ENCODE measurements at places on chromosomes 12 and 14.
A peak's percentile ranks its signal among the peaks of the same experiment; 100 is the strongest.

- DNase-seq, result peak; percentile 20
Measured at GRCh38 chr12:31582155-31582554, 8.8 kb downstream of the DENND5B start.

GRCh38 chr12:77979597-77980250 lies 149.0 kb downstream of the NAV3 start:
- no peak for DNase-seq

GRCh38 chr12:51635346-51635745 lies 44.3 kb downstream of the SCN8A start:
- DNase-seq, result peak; percentile 45

DNA sequence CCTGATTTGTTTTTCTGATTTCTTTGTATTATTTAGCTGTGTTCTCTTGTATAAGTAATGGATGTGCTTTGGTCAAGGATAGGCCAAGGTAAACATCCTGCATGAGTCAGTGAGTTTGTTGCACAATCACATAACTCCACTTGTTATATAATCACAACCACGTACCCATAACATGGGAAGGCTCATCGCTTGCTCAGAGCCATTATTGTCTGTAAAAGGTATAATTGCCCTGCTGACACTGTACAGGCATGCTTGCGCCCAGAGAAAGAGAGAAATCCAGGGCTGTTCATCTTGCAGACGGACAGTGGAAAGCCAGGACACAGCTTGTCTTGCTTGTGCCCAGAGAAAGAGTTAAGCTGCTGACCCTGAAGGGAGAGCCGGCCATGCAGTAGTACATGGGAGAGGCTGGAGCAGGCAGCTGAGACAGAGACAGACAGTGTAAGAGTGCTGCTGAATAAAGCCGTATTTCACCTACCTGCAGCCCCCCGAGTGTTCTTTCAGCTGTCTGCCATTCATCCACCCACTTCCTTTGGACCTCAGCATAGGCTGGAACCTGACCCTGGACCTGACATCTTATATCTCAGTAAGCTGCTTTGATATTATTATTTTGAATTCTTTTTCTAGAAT lies 174.7 kb upstream of the DAAM1 start:
- DNase-seq, result no peak

DNA sequence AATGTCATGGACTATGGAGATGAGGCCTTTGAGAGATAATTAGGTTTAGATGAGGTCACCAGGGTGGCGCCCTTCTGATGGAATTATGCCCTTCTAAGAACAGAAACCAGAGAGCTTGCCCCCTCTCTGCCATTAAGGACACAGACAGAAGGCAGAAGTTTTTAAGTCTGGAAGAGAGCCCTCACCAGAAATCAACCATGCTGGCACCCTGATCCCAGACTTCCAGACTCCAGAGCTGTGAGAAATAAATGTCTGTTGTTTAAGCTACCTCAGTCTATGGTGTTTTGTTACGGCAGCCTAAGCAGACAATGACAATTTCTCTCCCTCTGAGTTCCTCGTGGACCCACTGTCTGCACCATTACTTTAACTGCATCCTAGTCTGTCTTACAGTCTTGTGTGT lies 382.0 kb downstream of the GXYLT1 start:
- no peak for DNase-seq

- DNase-seq, result no peak
Measured at GRCh38 chr12:111775205-111776193, 8.8 kb downstream of the ALDH2 start.

DNA sequence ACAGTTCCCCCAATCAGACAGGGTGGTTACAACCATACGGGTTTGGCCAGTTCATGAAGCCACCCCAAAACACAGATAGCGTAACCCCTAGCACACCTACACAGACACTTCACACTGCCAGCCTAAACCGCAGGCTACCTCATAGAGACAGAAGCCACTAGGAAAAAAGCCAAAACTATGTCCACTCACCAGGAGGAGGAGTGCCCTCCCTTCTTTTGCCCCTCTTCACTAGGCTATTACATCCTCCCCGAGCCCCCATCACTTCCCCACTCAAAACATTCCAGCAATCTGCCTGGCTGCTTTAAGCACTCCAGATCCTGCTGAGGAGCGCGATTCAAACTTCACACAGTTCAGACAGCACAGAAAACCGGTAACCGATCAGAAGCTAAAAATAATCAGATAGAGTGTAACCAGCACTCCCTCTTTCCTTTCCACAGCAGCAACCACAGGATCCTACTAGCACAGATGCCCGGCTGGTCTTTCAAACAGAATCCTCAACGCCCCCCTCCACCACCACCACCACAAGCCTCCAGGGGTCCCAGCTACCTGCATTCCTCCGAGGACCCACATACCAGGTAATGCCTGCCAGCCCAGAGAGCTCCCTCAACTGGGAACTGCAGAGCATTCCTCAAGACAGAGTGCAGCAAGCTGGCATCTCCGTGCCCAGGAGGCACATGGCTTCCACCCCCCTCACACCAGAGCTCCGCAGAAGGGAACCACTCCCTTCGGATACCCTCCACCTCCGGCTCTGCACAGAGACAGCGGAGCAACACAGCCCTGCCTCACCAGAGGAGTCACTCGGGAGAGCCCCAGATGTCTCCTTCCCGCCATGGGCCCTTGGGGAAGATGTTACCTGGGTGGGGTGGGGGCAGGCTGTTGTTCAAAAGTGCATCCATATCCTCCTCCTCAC lies 1.5 kb downstream of the CHD4 start:
- peak; percentile 25 for DNase-seq

DNA sequence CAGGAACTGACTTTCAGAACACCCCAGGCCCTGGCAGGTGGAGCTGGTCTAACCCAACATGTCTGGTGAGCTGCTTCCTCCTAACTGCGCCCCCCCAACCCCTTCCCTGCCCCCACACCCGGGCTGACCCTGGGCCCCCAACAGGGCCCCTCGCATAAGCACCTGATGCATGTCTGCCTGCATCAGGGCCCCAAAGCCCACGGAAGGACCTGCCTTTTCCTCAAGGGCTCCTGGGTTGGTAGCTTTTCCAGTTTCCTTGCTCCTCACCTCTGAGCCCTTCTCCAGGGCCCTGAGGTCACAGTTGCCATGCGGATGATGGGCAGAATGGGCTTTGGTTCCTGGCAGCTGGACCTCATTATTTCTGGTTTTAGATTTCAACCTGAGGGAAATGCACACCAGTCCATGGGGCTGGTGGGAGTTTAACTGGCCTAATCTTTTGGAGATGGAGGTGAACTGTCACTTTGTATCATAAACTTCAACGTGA lies 18.5 kb downstream of the TESC start:
- DNase-seq, result no peak

DNA sequence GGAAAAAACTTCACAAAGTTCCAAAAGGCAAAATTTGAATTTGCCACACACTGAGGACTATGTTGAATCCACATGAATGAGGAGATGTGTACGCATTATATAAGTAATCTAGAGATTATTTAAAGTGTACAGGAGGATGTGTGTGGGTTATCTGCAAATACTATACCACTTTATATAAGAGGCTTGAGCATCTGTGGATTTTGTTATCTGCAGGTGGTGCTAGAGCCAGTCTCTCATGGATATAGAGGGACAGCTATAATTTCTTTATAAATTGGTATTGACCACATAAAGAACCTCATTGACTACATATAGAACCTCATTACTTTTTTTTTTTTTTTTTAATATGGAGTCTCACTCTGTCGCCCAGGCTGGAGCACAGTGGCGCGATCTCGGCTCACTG lies 32.2 kb upstream of the RXYLT1 start:
- DNase-seq, result no peak

- DNase-seq, result no peak
Measured at GRCh38 chr14:91159906-91160305, 46.0 kb downstream of the DGLUCY start.

- no peak for DNase-seq
Measured at GRCh38 chr14:87877877-87878276, 115.1 kb downstream of the GALC start.

DNA sequence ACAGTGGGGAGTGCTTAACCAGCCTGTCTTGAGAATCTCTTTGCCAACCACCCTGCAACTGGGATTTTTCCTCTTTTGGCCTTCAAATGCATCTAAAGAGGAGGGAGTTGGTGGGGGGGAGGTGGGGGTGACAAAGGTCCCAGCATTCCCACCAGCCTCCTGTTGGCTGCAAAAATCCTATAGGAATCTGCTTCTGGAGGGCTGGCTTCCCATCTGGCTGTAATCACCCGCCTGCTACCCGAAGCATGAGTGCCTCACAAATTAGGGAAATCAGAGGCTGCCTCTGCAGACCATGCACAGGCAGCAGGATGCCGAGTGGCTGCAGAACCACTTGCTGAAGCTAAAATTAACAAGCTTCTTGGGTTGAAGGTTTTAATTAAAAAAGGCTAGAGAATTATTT lies 73.9 kb upstream of the WSCD2 start:
- no peak for DNase-seq

DNA sequence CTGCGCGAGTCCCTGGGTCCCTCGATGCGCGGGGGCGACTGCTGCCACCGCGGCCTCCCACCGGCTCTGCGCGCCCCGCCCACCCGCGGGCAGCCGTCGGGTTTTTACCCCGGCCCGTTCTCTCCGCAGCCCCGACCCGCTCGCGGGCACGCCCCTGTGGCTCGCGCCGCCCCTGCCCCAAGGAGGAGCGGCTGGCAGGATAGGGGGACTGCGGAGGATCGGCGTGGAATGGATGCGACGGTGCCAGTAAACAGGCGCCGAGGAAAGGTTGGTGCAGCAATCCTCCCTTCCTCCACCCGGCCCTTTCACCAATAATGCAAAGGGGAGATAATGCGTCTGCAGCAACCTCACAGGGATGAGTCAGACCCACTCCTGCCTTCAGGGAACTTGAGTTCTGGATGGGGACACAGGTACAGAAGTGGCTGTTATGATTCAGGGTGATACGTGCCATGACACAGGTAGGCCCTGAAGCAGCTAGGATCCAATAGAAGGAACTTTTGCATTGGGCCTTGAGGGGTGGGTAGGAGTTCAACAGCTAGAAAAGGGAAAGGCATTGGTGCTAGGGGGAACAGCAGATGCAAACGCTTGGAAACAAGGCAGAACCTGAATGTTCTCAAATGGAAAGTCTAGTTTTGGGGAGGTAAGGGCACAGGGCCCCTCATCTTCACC lies 554 bp upstream of the DEGS2 start:
- no peak for DNase-seq

DNA sequence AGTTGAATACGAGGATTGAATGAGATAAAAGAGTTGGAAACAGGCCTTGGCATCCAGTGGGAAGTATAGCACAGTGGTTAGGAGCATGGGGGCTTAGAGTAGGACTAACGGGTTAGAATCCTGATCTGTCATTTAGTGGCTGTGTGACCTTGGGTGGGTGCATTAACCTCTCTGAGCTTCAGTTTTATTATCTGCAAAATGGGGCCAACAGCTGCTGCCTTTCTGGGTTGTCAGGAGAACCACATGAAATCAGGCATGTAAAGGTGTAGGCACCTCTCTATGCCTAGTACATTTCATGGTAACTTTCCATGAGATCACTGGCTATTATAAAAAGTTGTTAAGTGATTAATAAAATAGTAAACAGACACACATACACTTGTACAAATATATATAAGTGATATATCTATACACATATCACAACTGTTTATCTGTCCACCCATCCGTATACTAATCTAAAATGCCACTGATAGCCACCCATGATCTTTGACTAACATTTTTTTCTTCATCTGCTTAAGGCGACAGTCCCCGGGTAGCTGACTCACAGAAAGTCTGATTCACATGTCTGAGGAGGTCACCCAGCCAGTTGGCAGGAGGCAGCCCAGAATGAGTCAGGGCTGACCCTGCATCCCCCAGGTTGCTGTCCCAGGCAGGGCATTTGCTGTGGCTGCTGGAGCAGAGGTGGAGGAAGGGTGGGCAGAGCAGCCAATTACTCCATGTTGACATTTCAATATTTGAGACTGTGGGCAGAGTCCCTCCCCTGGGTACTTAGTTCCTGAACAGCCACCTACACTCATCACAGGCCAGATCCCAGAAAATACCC lies 125.6 kb upstream of the NOS1 start:
- DNase-seq, result peak; percentile 89

GRCh38 chr12:55619354-55620138 lies 17.1 kb upstream of the OR10P1 start:
- peak; percentile 88 for DNase-seq

GRCh38 chr14:92568621-92569479 lies 55.3 kb downstream of the RIN3 start:
- no peak for DNase-seq

DNA sequence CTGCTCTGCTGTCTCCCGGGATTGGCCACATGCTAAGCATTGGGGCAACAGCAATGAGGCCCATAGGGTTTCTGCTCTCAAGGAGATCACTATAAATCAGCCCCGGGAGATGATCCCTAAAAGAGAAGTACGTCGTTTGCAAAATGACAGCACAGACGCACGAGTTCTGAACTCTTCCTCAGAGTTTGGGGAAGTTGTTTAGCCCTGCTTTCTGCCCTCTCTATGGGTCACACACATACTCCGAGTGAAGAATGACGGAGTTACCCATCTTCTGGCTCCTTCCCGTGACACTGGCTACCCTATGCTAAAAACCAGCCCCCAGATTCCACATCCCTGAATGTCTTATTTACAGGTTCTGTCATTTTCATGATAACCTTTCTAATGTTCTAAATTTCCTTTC lies 258.0 kb upstream of the PLEKHG7 start:
- DNase-seq, result no peak

DNA sequence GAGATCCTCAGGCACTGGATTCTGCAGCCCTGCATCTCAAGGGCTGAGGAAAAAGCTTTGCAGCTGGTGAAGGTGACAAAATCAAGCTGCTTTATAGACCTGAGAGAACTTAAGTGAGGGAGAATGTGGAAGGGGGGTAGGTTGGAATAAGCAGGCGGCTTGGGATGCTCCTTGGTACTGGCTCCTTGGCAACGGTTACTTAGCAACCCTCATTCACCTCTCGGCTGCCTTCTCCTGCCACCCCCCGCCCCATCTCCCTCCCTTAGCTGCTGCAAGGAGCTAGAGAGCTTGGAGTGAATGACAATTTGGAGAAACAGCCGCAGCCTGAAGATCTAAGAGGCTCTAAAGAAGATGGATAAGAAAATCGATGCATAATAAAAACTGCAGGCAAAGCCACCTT lies 44.1 kb upstream of the CISTR start:
- DNase-seq, result no peak

DNA sequence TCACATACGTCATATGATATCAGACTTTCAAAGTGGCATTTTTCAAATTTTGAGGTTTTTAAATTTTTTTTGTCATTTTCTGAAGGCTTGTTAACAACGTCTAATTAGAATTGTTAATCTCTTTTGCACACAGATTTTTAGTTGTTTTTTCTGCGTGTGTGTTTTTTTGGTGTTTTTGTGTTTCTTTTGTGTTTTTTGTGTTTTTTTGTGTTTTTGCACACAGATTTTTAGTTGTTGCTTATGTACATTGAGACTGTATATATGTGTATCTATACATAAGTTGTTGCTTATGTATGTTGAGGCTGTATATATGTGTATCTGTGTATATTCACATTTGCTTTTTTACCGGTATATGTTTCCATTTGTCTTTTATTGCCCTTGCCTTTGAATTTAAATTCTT lies 30.8 kb downstream of the ARID2 start:
- DNase-seq, result no peak

DNA sequence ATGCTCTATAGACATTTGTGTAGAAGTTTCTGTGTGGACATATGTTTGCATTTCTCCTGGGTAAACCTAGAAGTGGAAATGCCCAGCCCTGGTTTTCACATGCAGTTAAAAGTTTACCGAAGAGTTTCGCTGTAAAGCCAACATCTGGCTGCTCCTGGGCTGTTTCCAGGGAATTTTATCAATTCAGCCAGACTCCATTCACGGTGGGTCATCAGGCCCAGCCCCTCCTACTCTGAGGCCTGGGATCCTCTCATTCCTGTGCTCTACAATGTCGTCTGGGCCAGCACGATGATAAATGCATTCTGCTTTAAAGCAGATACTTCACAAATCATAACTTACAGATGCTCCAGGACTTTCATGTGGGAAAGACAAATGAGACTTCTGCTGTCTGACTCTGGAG lies 7.1 kb downstream of the NUAK1 start:
- peak; percentile 57 for DNase-seq
